Skeletal muscle tissue (tissue), 5 donors: ENCODE measurements at places on chromosomes 2 and 18. TPM values are rescaled to one million over a fixed set of nuclear protein-coding genes. Genes with fewer than 3 reads are reported as not detected.

The RSAD2 gene
- 6.8 TPM for total RNA-seq

The NOP58 gene
- 49.6 TPM for total RNA-seq

The RNF152 gene
- 17.2 TPM for total RNA-seq

The KCNJ3 gene
- total RNA-seq: 4.2 TPM

The ELOA2 gene
- total RNA-seq: not detected

The LRATD1 gene
- total RNA-seq: 5.2 TPM

The PASK gene
- 3.7 TPM for total RNA-seq

The FSHR gene
- total RNA-seq: 0.52 TPM

The CFAP65 gene
- total RNA-seq: not detected

The ANKRD30BL gene
- total RNA-seq: not detected

The COL4A3 gene
- under 0.01 TPM for total RNA-seq

The RESP18 gene
- total RNA-seq: not detected

The AMER3 gene
- total RNA-seq: not detected

The CAVIN2 gene
- total RNA-seq: 19.3 TPM

The ARHGEF4 gene
- 11.5 TPM for total RNA-seq

The PUS10 gene
- 4.7 TPM for total RNA-seq

The TMEM169 gene
- 1.6 TPM for total RNA-seq

The SALL3 gene
- not detected for total RNA-seq

The TMEM163 gene
- 1.0 TPM for total RNA-seq

The TOGARAM2 gene
- total RNA-seq: 0.52 TPM

The MGAT5 gene
- total RNA-seq: 37.6 TPM

The SCN1A gene
- total RNA-seq: under 0.01 TPM

The FEV gene
- not detected for total RNA-seq

The IL18RAP gene
- 2.6 TPM for total RNA-seq

The PGAP1 gene
- 24.0 TPM for total RNA-seq

The POLR1A gene
- 13.6 TPM for total RNA-seq

The GCG gene
- 5.2 TPM for total RNA-seq

The ABCG5 gene
- total RNA-seq: not detected

The TRIM43 gene
- not detected for total RNA-seq

The IL1RL2 gene
- not detected for total RNA-seq

The RND3 gene
- total RNA-seq: 44.4 TPM

The ACTG2 gene
- total RNA-seq: 1.6 TPM

The ATP6V1B1 gene
- 1.6 TPM for total RNA-seq

The STARD6 gene
- total RNA-seq: not detected

The UGT1A10 gene
- not detected for total RNA-seq

The ARL6IP6 gene
- total RNA-seq: 26.1 TPM

The LPIN2 gene
- 11.0 TPM for total RNA-seq

The SERPINB3 gene
- not detected for total RNA-seq

The CXCR4 gene
- 29.2 TPM for total RNA-seq

The ZNF532 gene
- total RNA-seq: 69.4 TPM

The KLHL30 gene
- total RNA-seq: 18.3 TPM

The EDAR gene
- total RNA-seq: not detected

The TCF7L1 gene
- total RNA-seq: 8.9 TPM

The ANKRD23 gene
- 5.2 TPM for total RNA-seq

The IL36G gene
- total RNA-seq: not detected

The RGPD4 gene
- not detected for total RNA-seq

The REG1B gene
- total RNA-seq: not detected

The AQP4 gene
- 4.2 TPM for total RNA-seq

The SOCS6 gene
- total RNA-seq: 17.7 TPM

The SCN2A gene
- total RNA-seq: not detected

The KRTCAP3 gene
- not detected for total RNA-seq

The HPCAL1 gene
- total RNA-seq: 15.1 TPM

The FHOD3 gene
- total RNA-seq: 15.7 TPM

The ALPG gene
- total RNA-seq: not detected

The FOXI3 gene
- total RNA-seq: not detected
